ENCODE measurements at places on chromosomes 3 and 15. TPM values are rescaled to one million over a fixed set of nuclear protein-coding genes. Genes with fewer than 3 reads are reported as not detected.

DNA sequence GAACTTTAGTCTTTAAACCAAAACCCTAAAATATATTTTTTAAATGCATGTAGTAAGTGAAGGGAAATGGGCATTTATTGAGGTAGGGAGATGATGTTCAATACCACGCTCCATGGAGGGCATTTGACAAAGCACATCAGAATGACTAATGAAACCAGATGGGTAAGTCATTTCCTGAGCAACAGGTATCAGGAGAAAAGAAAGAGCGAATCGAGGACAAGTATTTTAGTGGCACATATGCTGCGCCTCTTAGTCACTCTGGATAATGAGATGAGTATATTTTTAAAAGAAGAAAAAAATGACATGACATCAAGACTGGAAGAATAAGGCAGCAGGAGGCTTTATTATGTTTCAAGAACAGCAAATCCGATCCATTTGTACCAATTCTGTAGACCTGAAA lies 129.0 kb upstream of the ARHGEF3 start:
- DNase-seq, result no peak

- DNase-seq, result no peak
Observed at GRCh38 chr3:107881509-107881908, 209.3 kb downstream of the CD47 start.

DNA sequence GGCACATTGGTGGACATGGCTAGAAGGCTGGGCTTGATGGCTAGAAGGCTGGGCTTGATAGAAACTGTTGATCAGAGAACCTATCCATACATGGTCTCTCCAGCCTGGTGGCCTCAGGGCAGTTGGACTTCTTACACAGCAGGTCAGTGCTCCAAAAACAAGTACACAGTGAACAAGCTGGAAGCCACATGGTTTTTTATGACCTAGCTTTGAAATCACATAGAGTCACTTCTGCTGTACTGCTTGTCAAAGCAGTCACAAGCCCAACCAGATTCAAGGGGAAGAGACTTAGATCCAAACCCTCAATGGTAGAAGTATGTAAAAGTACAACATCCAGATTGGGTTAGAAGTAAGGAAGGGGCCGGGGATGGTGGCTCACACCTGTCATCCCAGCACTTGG lies 89.4 kb upstream of the HES1 start:
- no peak for DNase-seq

- no peak for DNase-seq
Observed at GRCh38 chr3:17423786-17424536, 318.5 kb downstream of the TBC1D5 start.

DNA sequence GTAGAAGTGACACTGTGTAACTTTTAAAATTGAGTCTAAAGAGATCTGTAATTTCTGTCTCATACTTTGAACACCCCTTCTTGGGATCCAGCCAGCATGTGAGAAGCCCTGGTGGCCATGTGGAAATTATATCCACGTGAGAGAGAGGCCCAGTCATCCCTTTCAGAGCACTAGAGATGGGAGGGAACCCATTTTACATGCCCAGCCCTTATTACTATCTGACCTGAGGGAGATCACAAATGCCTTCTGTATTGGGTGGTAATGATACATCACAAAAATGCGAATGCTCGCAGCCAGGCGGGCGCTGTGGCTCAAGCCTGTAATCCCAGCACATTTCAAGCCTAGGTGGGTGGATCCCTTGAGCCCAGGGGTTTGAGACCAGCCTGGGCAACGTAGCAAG lies 27.3 kb upstream of the TRAK1 start:
- no peak for DNase-seq

- no peak for DNase-seq
Observed at GRCh38 chr15:94174399-94174802, 57.0 kb upstream of the MCTP2 start.

- no peak for DNase-seq
Observed at GRCh38 chr3:51934991-51935885, 6.5 kb downstream of the RRP9 start.

DNA sequence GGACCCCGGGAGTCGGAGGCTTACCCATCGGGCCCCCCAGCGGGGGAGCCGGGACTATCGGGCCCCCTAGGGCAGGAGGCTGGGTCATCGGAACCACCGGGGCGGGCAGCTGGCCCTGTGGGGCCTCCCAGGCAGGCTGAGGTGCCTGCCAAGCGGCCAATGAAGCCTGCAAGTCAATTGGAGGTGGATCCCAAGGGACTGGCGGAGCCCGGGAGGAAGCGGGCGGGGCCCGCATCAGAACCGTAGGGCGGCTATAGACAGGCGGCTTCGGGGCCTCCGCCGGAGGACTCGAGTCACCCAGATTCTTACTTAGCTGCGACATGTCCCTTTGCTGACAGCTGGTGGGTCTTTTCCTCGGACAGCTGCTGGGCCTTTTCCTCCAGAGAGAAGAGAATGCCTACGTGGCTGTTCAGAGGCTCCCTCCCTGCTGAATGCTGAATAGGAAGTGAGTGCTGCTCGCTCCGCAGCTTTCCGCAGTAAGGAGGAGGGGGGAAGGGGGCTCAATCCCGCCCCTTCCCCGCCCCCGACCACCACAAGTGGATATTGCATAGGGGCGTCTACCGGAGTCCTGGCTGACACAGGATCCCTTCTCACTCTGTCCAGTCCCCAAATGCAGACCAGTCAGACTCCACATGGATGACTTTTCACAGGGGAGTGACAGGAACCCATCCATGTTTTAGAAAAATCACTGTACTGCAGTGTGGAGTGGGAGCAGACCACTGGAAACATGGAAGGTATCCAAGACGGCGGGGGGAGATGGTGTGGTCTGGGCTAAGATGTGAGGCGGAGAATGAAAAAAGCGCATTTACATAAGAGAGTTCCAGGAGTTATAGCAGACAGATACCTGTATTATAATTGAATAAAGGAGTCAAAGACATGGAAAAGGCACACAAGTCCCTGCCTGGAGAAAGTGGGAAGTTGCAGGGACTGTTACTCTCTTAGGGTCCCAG lies at the start of gene MAGEL2:
MAGEL2 (minus strand) TSS at position 447 of the 950 bp plus-strand sequence; CDS start at position 322, 125 bp downstream.
- DNase-seq, result no peak

DNA sequence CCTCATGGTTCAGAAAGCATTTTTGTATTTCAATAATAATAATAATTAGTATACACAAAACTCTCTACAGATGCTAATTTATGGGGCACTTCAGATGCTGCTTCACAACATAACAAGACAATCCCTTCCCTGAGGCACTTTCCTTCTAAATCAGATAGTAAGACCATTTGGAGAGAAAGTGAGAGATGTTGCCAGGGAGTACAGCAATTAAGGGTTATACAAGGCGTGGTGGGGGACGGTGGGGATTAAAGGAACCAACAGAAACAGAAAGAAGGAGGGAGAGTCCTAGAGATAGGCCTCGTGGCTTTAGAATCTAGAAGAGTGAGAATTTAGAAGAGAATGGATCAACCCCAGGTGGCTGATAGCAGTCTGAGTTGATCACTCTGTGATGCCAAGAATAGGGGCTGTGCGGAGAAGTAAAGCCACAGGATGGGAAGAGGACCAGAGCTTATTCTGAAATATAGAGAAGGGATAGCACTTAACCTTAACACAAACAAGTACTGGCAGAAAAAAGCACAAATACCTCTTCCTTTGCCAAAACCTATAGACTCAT lies 76.9 kb downstream of the ETFA start:
- no peak for DNase-seq

The CHST2 gene
- 4.4 TPM for polyA plus RNA-seq

The UROC1 gene
- not detected for polyA plus RNA-seq

The CYP8B1 gene
- 4.3 TPM for polyA plus RNA-seq

The GRK7 gene
- polyA plus RNA-seq, result not detected

The MUC20 gene
- 53.3 TPM for polyA plus RNA-seq

The FSTL1 gene
- polyA plus RNA-seq, result 31.1 TPM

The TIMP4 gene
- 2.4 TPM for polyA plus RNA-seq
